ENCODE measurements at places on chromosomes 5 and 9.

GRCh38 chr5:88833371-88834130, 49.4 kb downstream of the MEF2C start:
- DNase-seq, result no peak

GRCh38 chr5:57724836-57725235, 242.2 kb upstream of the ACTBL2 start:
- no peak for DNase-seq

DNA sequence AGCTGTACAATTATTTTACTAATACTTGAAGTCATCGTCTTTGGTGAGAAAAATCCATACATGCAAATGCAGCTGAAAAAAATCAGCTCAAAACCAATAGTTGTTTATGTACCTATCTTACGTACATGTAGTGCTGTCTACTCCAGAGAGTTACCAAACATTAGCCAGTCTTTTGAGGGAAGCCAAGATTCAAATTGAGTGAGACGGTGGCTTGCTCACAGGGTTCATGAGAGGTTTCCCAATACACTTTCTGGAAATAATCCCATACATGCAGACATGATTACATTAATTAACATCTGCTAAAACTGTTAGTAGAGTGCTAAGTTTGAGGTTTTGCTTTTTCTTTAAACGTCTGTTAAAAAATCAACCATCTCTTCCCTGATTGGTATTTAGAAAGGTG, 2.3 kb downstream of the C9orf72 start:
- DNase-seq, result no peak

GRCh38 chr9:78295731-78296130, 1.2 kb upstream of the PSAT1 start:
- no peak for DNase-seq

DNA sequence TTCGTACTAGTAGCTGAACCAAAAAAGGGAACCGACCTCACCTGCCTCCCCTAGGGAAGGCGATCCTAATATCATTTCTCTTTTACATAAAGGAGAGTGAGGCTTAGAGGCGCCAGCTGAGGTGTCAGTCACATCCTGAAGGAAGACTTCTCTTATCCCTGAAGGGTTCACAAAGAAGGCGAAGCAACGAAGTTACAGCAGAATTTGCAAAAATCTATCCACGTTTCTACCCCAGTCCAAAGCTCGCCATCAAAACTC, 598 bp upstream of the KIAA1191 start:
- DNase-seq, result no peak

GRCh38 chr5:27705661-27706060, 667.3 kb upstream of the CDH9 start:
- DNase-seq, result no peak

DNA sequence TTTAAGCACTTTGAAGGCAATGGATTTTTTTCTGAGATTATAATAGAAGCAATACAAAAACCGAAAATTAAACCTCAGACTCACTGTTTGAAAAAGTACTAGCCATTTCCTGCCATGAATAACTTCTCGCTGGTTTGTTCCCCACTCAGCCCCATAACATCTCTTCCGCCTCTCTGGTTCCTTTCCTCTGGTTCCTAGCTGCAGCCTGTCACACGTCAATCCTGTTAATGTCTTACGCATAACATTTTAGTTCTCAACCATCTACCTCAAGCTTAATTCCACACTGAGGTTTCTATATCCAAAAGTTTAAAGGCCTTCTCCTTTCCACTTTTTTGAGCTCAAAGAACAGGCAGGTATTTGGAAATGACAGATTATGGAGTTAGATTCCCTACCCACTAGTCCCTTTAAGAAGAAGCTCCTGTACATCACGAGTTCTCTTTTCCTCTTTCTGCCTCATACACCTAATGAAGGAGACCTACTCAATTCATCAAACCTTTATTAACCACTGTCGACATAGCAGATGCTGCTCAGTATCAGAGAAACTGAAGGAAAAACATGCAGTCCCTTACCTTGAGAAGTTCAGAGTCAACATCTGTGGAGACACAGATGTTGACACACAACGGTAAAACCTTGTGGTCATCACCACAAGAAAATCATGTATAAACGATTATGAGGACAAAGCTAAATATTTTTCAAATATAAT, 243.0 kb upstream of the PTGER4 start:
- DNase-seq, result no peak

DNA sequence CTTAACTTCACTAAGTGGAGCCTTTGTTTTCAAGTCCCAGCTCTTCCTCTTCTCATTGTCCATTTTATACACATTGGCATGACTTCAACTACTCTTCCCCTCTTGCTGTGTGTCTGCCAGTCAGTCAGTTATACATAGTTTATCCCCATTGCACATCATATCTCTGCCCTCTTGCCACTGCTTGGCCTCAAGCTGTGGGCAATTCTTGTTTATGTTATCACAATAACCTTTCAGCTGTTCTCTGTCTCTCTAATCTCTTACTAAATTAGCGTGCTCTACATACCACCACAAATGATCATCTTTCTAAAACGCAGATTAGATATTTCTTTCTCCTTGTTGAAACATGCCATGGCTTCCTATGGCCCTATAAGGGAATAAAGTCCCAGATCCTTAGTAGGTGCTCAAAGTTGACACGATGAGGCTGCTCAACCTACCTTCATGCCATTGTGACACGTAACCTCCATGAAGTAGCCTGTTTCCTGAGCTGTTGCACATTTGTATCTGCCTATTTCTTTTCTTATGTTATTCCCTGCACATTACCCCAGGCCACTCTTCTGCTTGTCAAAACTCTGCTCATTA, 239.3 kb downstream of the GAS1 start:
- no peak for DNase-seq

DNA sequence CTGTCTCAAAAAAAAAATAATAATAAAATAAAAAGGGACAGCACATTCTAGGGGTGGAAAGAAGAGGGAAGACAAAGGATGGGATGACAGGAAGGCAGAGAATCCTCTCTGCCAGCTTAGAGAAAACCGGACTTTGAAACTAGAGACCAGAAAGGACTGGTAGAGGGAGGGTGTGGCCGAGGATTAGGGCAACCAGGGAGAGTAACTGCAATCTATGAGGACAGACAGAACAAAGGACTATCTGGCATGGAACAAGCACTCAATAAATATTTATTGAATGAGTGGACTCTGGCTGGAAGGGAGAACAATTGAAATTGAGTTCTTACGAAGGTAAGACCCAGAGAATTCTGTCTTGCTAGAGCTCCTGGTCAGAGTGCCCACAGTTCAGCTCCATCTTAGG, 2.4 kb downstream of the GBA2 start:
- no peak for DNase-seq

GRCh38 chr5:91266184-91266705, 116.9 kb downstream of the ARRDC3 start:
- DNase-seq, result no peak

DNA sequence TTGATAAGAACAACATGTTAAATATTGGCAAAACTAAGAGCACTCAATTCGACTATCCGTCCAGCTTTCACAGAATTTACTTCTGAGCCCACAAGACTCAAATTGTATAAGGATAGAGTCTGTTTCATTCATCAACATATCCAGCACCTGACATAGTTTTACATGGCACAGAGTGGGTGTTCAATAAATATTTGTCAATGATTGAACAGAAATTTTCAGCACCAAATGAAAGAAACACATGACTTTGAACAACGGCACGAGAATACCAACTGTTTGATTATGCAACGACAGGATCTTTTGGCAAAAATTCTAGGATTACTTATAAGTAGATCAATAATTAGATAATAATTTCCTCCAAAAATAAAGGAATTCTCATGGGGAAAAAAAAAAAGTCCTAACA, 41.8 kb downstream of the SKP2 start:
- DNase-seq, result no peak

DNA sequence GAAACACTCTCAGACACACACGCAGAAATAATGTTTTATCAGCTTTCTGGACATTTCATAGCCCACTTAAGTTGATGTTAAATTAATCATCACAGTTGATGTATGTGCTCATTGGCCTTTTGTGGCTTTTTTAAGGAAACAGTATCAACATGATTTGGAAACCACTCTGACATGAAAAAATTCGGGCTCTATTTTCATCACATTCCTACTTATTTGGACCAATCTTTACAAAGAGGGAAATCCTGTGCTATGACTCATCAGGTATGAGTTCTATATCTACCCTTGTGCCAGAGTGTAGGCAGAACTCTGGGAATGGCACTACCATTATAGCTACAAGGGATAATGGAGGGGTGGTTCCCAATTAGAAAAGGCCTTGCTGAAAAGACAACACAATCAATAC, 388.4 kb upstream of the PTGER4 start:
- DNase-seq, result no peak

- DNase-seq, result no peak
These were observed 77.2 kb downstream of the FBXL7 start for GRCh38 chr5:15577132-15577531.

DNA sequence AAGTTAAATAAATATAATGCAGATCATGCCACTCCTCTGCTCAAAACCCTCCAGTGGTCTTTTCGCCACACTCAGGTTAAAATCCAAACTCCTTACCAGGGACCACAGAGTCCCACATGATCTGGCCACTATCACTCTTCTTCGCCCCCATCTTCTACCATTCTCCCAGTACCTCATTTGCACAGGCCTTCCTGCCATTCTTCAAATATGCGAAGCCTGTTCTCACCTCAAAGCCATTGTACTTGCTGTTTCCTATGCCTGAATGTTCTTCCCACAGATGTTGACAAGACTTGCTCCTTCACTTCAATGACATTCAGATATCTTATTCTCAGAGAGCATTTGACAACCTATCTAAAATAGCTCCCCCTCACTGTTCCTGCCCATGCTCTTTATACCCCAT, 10.9 kb downstream of the TEX10 start:
- DNase-seq, result no peak

DNA sequence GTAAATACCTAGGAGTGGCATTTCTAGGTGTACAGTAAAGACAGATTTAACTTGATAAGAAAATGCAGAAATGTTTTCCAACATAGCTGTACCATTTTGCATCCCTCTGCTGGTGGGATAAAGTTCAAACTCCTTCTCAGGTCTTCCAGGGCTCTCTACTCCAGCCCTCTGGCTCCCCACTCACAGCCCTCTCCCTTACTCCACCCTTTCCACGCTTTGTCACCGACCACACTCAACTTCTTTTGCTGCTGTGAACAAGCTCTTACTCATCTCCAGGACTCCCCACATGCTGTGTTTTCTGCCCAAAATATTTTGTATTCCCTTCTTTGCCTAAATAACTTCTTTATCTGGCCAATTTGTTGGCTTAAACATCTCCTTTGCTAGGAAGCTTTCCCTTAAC, 90.6 kb upstream of the OSMR start:
- DNase-seq, result no peak

GRCh38 chr9:76269789-76270188, 124.4 kb downstream of the RFK start:
- DNase-seq, result no peak
